Stimulated activated CD4-positive, alpha-beta T cell treated with anti-CD3 and anti-CD28 coated beads, Interleukin-4, amount 100 ng/mL, for 1 hour (primary cell): ENCODE measurements at places on chromosomes 13 and 19.

- no peak for DNase-seq
Measured at GRCh38 chr13:78589206-78589605, 14.1 kb downstream of the POU4F1 start.

GRCh38 chr19:41705393-41706174 is 2.8 kb upstream of the CEACAM5 start:
- DNase-seq = peak; percentile 44

- no peak for DNase-seq
Measured at GRCh38 chr13:22665506-22665905, 515.3 kb upstream of the SGCG start.

DNA sequence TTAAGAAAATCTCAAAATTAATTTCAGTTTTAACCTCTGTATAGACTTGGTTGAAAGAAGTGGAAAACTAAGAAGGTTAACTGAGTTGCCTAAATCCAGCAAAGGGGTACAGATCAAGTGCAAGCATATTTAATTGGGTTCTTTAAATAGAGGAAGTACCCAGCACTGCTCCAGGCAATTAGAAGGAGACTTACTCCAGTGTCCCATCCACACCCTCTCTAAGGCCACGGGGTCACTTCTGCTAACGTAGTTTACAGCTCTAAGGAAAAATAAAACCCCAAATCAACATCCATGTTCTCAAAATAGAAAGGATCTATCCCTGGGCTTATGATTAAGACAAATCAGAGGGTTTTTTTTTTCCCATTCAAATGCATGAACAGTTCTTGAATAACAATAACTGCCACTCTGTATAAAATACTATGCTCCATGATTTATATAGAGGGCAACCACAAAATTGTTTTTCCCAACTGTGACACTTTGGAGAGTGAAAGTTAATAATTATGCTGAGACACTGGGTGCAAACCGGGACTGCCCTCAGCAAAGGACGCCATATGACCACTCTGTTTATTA is 4.6 kb downstream of the FRY start:
- no peak for DNase-seq

GRCh38 chr19:35513628-35514281 is at the start of gene DMKN:
Gene DMKN, minus strand, starts transcription at chr19:35513649. Its CDS starts 174 bp downstream, at chr19:35513475.
- no peak for DNase-seq

GRCh38 chr19:15532779-15533521 is 24.6 kb downstream of the CYP4F22 start:
- no peak for DNase-seq

DNA sequence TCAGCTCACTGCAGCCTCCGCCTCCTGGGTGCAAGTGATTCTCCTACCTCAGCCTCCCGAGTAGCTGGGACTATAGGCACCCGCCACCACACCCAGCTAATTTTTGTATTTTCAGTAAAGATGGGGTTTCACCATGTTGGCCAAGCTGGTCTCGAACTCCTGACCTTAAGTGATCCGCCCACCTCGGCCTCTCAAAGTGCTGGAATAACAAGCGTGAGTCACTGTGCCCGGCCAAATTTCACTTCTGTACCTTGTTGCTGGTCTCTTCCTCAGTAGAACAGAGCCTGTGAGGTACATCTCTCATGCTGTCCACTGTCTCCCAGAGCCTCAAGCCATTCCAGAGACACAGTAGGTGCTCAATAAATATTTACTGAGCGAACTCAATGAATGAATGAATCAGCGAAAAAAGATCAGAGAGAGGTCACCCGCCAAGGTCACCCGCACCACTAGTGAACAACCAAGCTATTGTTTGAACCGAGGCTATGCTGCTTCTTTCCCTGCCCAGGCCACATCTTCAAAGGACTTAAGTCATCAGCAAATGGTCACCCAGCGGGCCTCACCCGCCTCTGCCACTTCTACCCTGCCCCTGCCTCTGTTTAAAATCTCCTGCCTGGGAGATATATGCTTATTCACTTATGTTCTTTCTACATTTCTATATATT is 9.3 kb downstream of the TMEM143 start:
- no peak for DNase-seq

DNA sequence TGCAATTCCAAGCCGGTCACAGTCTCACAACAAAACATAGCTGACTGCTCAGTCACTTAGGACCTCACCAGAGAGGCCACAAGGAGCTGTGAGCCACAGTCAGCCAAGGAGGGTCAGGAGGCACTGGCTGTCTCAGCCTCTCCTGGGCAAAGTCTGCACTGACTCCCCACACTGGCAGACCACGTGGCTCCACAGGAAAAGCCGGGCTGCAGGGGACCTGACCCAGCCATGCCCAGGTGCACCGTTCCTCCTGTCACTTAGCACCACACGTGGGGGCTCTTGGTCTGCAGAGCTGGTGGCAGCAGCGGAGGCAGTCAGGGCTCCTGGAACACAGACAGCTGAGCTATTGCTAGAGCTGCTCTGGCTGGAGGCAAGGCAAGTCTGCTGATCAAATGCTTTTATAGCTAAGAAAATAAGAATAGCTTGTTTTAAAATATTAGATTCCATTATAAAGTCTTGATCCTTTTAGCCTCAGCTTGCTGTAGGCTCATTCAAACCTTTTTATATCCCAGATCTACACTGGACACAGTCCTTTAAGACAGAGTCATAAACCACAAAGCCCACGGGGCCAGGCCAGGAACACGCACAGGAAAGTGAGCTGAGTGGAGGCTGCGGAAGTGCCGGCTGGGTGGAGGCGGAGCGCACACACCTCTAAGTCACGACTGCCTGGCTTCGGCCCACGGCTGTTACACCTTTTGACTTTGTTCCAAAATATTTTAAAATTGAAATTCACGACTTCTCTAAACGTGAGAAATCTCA is 744.1 kb downstream of the UQCRFS1 start:
- peak; percentile 25 for DNase-seq

DNA sequence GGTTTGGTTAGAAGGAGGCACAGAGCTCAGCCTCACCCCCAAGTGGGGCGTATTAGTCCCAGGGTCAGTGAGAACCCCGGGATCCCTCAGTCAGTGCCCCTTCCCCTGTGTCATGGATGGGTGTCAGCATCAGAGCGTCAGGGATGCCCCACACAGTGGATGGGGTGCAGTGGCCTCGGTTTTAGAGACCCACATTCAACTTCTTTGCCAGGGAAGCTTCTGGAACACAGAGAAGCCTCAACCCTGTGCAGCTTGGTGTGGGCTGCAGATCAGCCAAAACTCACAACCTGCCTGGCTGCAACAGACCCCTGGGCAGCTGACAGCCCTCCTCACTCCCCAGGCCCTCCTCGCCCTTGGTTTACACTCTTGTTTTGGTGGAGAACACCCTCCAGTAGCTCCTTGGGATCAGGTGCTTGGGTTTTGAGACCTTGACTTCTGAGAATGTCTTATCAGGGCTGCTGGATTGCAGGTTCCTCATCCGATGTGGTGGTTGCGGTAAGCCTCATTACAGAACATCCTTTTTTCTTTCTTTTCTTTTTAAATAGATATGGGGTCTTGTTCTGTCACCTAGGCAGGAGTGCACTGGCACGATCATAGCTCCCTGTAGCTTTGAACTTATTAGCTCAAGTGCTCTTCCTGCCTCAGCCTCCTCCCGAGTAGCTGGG is 11.0 kb downstream of the ZNF333 start:
- no peak for DNase-seq

DNA sequence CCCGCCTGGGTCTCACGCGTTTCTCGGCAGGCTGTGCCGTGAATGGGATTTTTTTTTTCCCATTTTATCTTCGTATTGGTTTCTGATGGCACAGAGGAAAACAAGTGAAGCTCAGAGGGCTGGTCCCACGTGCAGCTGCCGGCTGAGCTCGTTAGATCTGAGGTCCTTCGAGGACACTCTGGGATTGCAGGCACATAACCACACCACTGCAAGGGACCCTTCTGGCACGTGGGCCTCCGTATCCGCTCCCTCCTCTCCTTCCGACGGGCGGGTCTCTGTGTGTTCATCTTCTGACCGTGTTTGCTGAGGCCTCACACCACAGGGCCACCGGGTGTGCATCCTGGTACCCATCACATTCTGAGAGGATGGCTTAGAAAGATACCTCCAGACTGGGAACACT is 16.6 kb downstream of the CFD start:
- DNase-seq = no peak

DNA sequence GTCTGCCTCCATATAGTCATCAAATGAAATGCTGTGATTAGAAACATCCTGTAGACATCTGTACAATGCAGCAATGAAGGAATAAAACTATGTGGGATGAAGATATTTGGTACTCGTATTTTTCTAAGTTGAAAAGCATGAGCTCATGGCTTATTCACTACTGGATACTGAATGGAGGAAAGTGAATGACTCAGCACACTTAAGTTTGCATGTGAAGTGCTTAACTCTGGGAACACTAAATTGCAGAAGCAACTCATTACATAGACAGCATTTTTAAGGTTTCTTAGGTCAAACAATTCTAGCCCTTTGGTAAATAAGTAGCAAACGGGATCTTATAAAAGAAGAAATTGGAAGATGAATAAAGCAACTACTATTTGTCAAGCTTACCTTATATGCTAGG is 429.0 kb upstream of the MIR17HG start:
- DNase-seq = no peak

DNA sequence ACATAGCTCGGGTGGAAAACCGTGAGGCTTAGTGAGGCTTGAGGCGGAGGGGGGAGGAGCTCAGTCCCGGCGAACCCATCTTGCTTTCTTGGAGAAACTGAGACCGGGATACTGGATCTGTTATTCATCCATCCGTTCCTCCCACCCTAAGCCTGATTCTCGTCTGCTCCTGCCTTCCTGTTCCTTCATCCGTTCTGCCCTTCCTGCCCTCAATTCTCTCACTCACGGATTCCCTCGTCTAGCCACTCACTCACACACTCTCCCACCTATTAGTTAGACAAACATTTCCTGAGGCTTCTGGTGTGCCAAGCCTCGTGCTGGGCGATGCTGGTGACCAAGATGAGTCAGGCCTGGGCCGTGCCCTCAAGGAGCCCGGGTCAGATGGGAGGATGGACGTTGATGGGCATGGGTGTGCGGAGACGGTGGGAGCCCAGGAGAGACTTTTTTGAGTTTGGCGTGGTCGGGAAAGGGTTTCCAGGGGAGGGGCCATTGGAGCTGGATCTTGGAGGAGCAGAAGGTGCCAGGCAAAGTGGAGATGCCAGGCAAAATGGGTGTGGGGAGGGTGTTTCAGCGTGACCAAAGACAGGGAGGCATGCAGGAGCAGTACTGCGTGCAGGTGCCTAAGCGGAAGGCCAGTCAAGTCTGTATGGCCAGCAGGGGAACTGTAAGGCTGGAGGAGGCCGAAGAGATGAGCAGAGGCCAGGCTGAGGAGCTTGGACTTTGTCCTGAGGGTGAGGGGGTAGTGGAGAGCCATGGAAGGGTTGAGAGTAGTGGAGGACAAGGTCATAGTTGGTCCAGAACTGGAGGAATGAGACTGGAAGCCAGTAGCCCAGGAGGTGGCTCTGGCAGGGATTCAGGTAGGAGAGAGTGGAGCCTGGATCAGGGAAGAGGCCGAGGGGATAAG is 7.4 kb upstream of the CNFN start:
- DNase-seq = no peak

DNA sequence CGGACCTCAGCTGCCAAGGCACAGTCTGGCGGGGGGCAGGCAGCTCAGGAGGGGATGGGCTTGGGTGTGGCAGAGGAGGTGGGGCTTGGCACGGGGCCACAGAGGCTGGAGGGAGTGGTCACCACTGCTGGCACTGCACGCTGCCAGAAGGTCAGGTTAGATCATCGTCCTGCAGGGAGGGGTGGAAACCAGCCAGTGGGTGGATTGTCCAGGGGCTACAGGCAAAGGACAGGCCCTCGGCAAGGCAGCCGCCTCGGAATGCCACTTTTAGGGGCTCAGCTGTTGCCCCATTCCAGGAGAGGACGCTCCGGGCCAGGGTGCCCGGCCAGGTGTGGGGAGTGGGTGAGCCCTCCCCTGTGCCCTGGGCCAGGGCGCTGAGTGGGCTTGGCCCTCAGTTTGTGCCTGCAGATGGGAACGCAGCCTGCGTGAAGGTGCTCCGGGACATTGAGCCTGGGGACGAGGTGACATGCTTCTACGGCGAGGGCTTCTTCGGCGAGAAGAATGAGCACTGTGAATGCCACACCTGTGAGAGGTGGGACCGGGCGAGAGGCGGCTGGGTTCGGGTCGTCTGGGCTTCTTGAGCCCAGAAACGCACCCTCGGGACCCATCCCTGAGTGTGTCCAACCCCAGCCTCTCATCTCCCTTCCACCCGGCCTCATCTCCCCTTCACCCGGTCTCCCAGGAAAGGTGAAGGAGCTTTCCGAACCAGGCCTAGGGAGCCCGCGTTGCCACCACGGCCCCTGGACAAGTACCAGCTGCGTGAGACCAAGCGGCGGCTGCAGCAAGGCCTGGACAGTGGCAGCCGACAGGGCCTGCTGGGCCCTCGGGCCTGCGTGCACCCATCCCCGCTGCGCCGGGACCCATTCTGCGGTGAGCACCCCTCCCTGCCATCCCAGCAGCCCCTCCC is 6.4 kb downstream of the KMT5C start:
- no peak for DNase-seq

DNA sequence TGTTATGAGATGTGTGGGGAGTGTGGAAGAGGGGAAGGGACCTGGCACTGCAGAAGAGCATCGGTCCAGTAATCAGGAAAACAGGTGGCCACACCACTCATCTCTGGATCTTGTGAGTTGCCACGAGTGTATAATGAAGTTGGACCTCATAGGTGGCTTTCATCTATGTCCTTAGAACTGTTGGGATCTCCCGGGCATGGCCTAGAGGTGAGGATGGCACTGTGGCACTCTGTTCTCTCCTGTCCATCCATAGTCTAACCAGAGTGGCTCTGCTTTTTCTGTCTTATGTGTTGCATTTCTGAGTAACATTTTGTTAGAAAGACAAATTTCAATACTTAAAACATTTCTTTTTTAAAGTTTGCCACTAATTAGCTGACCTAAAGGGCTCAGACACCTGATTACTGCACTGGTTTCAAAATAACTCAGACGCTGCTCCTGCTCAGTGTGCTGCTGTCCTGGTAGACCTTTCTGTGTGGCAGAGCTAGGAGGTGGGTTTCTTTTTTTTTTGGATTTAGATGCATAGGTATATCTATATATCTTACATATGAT is 5.5 kb downstream of the CNMD start:
- DNase-seq = no peak

DNA sequence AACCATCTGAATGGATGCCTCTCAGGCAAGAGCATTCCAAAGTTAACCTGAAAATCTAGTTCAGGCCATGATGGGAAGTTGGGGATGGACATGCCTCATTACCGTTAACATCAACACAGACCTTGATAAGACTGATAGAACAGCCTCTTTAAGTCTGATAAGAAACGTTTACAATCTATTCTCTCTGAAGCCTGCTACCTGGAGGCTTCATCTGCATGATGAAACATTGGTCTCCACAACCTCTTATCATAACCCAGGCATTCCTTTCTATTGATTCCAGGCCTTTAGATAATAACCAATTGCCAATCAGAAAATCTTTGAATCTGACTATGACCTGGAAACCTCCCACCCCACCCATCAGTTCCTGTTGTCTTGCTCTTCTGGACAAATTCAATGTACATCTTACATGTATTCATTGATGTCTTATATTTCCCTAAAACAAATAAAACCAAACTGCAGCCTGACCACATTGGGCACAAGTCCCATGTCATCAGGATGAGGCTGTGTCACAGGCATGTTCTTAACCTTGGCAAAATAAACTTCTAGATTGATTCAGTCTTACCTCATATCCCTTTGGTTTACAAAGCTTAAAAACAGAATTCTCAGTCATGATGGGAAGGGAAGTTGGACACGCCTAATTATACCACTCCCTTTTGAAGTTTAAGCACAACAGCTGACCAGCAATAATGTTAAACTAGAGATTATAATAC is 843.8 kb upstream of the SPRY2 start:
- no peak for DNase-seq

GRCh38 chr13:110873639-110874507 is 41.0 kb downstream of the ANKRD10 start:
- DNase-seq = no peak
